Stimulated activated memory B cell treated with anti-CD40 and anti-IgM and Interleukin-4, amounts not matched to agents 10 μg/mL and 1 μg/mL and 100 μg/mL, for 72 hours (primary cell): ENCODE measurements at places on chromosomes 6 and 20.
A peak's percentile ranks its signal among the peaks of the same experiment; 100 is the strongest.

DNA sequence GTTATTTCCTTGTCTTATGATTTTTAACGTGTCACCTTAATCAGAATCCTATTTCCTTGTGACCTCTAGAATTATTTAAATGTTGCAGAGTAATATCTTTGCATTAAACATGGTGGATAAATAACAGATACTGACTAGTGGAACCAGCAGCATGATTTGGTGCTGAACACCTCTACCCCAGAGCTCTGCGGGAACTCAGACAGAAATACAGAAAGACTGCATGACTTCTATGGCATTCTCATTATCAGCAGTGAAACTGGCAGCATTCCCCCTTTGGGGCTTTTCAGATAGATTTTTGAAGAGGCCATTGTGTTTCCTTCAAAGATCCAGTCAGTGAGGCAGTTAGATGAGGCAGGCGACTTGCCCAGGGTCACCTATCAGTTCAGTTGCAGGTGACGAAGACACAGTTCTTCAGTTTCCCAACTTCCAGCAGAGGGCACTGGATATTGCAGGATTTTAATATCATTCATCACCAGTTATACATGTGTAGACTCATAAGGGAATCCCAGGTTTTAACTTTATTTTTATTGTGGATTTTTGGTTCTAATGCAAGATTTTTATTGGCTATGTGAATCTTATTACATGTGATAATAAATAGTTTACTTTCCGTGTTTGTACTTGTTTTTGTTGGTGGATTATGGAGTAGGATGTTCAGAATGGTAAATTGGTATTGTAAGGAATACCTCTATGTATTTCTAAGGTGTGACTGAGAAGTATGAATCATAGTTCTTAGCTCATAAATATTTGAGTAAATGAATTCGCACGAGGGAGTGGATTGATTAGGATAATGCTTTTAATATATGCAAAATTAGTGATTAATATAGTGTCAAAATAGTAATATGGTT is 81.3 kb downstream of the AFDN start:
- no peak for ATAC-seq

DNA sequence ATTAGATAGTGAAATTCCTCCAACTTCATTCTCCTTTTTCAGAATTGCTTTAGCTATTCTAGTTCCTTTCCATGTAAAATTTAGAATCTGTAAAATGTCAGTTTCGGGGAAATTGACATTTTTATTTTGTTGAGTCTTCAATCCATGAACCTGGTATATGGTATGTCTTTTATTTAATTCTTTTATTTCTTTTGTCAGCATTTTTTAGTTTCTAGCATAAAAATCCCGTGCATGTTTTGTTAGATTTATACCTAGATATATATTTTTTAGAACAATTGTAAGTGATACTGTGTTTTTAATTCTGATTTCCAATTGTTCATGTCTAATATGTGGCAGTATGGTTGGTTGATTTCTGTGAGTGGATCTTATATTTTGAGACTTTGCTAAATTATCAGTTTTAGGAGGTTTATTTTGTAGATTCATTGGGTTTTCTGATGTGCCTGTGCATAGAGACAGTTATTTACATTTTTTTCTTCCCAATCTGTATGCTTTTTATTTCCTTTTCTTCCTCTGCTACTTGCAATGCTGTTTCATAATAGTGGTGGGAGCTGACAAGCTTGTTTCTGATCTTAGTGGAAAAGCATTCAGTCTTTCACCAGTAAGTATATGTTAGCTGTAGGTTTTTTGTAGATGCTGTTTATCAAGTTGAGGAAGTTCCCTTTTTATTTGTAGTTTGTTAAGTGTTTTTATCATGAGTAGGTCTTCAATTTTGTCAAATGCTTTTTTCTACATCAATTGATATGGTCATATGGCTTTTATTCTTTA is 13.7 kb downstream of the TAB2 start:
- no peak for ATAC-seq

- no peak for ATAC-seq
These were observed 35.1 kb downstream of the TIAM2 start for GRCh38 chr6:155030148-155030720.

- ATAC-seq, result no peak
These were observed 173.5 kb upstream of the IRAK1BP1 start for GRCh38 chr6:78693835-78694234.

DNA sequence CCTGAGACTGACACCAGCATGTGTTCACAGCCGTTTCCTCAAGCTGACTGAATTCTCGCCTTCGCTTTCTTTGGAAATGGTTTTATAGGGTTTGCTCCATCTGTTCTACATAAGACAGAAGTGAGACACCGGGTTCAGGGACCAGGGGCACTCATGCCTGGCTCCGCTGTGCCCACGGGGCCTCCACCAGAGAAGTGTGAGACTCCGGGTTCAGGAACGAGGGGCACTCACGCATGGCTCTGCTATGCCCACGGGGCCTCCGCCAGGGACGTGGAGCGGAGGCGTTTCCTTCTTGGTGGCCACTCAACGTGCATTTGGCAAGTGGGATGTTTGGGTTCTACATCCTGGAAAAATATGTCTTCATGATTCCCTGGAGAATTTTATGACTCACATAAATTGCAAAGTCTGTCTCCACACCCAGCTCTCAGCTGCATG is 106.6 kb downstream of the RNASET2 start:
- peak; percentile 93 for ATAC-seq

- ATAC-seq, result no peak
These were observed 3.0 kb upstream of the PRDM13 start for GRCh38 chr6:99603421-99604165.

- ATAC-seq, result no peak
These were observed 61.7 kb upstream of the NOX3 start for GRCh38 chr6:155517294-155517693.

- ATAC-seq, result no peak
These were observed 153.6 kb upstream of the UST start for GRCh38 chr6:148593130-148593812.

DNA sequence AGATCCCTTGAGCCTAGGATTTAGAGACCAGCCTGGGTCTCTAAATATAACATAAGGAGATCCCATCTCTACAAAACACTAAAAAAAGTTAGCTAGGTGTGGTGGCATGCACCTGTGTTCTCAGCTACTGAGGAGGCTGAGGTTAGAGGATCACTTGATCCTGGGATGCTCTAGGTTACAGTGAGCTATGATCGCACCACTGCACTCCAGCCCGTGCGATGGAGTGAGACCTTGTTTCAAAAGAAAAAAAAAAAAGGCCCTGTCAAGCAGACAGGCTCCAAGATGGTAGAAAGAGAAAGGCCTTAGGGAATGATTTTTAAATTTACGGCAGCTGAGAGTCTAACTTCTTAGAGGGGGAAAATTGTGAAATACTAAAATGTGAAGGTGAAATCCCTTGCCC is 22.6 kb upstream of the NCOA3 start:
- ATAC-seq, result no peak

DNA sequence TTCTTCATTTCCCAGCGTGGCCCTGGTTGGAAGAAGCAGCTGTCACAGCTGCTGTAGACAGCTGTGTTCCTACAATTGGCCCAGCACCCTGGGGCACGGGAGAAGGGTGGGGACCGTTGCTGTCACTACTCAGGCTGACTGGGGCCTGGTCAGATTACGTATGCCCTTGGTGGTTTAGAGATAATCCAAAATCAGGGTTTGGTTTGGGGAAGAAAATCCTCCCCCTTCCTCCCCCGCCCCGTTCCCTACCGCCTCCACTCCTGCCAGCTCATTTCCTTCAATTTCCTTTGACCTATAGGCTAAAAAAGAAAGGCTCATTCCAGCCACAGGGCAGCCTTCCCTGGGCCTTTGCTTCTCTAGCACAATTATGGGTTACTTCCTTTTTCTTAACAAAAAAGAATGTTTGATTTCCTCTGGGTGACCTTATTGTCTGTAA is 292.7 kb downstream of the ESR1 start:
- peak; percentile 10 for ATAC-seq

GRCh38 chr20:17642404-17643269 is 39.4 kb downstream of the RRBP1 start:
- ATAC-seq, result no peak

DNA sequence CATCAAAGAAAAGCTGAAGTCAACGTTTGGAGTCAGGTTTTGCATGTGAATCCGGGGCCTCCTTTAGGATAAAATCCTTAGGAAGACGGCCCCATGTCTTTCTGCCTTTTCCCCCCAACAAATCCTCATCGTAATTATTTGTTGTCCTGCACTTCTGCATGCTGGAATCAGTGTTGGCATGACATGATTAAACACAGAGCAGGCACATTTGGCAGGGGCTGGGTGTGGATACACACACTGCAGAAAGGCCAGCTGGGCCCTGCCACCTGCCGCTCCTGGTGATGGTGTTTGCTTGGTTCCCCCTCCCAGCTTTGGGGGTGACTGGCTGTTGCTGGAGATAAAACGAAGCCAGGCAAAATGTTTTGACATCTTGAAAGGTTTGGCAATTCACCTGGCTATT is 46.3 kb upstream of the FOXA2 start:
- ATAC-seq, result no peak

DNA sequence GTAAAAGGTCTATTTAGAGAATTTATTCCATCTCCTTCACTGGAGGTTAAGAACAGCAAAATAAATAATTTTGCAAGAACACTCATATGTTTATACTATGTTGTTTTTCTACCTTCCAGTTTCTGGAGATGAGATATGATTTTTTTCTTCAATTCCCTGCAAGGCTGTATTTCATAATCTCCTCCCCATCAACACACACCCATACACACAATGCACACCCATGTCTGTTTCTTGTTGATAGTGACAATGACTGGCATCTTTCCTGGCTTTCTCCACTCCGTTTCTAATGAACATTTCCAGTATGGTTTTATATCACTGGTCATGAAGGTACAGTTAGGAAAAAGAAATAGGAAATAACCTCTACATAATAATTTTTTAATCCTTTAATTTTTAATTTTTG is 202.1 kb downstream of the ARHGAP18 start:
- ATAC-seq, result no peak

DNA sequence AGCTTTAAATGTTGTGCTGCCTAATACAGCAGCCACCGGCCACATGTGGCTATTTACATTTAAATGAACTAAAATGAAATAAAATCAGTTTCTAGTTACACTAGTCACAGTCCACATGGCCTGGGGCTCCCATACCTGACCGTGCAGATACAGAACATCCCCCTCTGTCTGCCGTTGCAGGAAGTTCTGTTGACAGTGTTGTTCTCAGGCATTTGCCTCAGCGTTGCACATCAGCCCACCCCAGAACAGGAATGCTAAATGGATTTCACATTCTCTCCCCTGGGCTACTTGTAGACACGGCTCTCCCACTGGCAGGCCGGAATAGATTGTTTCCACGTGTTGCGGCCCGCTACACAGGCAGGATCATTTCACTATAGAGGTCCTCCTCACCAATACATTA is 26.3 kb downstream of the JAG1 start:
- ATAC-seq, result no peak

GRCh38 chr6:155253337-155253736 is 10.5 kb upstream of the CLDN20 start:
- ATAC-seq, result no peak

DNA sequence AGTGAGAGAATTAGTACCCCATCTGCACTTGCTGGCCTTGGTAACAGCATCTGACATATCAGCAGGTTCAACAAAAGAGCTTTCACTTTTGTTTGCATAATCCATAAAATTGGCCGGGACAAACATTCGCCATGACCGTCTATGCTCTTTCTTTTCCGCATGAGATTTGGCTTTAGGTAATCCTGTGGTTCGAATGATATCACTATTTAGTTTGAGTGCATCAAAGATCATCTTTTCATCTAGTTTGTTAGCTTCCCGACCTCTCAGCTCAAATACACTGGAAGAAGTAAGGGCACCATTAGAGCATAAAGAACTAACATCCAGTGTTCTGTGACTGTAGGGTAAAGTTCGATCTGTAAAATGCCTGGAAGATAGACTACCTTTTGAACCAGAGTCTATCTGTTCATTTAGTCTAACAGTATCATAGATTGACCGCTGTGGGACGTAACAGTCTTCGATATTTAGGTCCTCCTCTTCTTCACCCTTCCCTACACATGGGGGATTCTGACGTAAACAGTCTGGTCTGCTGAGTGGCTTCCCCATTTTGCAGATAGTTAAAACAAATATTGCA is 101.6 kb downstream of the DST start:
- no peak for ATAC-seq
